ENCODE measurements at places on chromosomes 2 and 18.

- DNase-seq = no peak
Measured at GRCh38 chr2:48145845-48146452, 239.7 kb upstream of the FBXO11 start.

DNA sequence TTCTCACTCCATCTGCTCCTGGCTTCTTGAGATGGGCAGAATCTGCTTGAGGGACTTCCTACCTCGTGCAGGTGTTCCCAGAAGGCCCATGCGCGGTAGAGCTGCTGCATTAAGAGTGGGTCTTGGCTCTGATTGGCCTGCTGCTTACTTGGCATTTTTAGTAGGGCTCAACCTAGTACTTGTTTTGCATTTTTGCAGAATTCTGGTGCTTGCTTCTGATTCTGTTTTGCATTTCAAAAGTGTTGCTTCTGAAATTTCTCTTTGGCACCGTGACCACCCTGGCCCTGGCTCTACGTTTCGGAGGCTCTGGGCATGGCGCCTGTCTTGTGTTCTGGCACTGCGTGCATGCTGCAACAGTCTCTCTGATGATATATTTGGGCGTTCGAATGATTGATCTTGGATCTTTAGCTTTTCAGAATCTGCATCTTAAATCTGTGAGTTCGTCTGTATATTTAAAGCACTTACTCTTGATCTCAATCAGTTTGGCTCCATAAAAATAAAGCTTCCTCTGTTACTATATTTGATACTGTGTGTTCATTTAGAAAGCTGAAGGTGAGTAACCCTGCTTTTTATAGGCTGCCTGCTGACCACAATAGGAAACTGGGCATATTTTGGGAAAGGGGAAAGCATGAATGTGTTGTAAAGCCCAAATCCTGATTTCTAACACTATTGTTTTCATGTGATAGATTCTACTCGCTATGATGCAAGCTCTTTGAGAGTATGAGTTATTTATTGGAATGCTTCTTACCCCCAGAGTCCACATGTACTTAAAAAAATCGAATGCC lies 22.2 kb downstream of the EFR3B start:
- DNase-seq = no peak

- DNase-seq = no peak
Measured at GRCh38 chr2:212549941-212550340, 11.3 kb upstream of the ERBB4 start.

- no peak for DNase-seq
Measured at GRCh38 chr18:14577971-14578370, 34.6 kb upstream of the POTEC start.

DNA sequence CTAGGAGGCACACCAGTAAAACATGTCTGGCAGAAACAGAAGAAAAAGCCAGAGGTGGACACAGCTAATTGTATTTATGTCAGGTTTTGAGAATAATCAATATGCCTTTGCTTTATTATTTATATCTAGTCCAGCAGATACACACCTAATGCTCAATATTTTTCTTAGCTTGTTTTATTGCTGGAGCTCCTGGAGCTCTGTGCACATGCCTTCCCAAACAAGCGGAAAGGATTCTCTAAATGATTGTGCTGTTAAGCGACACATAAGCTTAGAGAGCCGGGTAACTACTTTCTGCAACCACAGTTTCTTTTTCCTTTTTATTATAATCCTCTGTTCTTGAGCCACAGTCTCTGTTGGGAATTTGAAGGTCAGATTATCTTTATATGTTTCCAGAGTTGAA lies 177.3 kb upstream of the ST6GAL2 start:
- DNase-seq = no peak

DNA sequence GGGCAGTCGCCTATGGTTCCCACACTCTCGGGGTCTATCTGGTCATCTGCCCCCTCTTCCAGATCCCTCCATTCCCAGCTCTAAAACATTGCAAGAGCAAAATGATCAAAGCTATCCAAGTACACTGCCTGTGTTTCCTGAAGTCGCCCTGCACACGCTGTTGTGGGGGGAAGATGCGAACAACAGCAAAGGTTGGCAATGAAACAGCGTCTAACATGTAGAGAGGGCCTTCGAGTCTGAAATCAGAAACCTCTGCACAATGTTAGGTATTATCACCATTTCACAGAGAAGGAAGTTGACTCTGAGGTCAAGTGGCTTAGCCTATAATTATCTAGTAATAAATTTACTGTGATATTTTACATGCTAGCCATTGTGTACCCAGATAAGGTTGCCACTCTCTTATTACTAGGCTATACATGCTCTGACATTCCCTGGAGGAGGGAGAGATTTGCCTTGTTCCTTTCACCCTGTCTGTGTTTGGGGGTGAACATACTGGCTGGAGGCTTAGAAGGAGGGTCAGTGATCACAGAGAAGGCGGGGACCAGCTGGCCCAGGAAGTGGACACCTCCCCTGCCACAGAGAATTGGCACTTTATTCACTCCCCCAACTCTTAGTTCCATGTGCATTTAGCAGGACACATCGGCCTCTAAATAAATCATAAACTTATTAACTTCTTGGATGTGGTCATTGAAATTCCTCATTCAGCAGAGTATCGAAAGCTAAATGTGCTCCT lies 36.8 kb downstream of the KCTD1 start:
- DNase-seq = no peak

DNA sequence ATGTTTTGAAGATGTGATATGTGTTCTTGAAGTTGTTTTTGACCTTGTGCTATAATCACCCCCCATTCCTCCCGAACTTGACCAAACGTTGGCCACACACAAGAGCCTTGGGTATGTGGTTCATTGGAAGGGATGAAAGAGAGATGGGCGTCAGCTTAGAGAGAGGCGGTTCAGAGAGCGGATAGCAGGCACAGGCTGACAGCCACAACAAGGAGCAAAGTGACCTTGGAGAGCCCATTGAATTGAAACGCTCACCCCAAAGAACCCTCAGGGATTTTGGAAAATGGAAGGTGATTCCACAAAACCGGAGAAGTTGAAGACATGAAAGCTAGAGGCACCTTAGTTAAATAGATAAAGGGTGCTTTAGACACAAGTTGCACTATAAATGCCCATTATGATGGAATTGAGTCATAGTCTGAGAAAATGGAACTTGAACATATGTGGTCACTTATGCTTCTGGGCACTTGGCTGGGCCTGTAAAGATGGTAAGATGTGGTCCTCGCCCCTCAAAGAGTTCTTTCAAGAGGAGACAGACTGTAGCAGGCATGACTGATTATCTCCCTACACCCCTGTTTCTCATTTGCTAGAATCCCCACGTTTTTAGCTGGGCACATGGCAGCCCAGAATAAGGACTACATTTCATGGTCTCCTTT lies 188.5 kb upstream of the HAAO start:
- DNase-seq = no peak

DNA sequence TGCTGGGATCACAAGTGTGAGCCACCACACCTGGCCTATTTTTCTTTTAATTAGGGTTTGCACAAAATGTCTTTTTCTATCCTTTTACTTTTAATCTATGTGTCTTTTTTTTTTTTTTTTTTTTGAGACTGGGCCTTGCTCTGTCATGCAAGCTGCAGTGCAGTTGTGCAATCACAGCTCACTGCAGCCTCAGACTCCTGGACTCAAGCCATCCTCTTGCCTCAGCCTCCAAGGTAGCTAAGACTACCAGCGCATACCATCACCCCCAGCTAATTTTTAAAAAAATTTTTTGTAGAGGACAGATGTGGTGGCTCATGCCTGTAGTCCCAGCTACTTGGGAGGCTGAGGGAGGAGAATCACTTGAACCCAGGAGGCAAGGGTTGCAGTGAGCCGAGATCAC lies 27.1 kb downstream of the ADCY3 start:
- no peak for DNase-seq

DNA sequence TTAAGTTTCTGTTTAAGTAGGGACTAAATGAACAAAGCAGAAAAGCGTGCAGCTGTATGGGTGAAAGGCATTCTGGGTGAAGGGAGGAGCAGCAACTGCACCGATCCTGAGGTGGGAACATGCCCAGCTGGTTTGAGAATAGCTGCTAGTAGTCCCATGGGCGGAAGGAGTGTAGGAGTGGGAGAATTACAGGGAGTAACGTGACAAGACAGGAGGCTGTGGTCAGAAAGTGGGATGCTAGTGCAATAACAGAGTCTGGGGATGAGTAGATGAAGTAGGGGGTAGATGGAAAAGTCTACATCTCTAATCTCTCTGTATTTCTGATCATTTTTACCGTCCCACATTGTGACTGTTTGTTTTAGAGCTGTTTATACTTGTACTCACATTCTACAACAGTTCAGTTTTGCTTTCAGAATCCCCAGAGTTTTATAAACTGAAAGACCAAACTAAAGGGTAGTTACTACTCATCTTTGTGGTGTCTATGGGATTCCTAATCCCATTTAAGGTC lies 118.9 kb downstream of the LCLAT1 start:
- no peak for DNase-seq

DNA sequence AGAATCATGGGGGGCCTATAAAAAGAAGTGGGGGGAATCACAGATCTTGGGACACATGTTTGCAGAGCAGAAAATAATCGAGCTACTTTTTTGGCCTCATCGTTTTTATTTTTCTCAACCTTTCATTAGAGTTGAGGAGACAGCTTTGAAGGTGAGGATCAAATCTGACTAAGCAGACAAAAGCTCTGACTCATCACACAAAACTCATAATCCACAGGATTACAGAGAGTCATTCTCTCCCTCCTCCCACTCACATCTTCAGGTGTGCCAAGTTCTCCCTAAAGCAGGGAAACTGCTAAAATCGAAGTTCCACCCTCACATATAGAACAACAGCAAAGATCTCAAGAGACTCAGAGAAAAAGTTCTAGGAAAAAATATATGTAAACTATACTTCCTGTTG lies 15.6 kb downstream of the BAZ2B start:
- DNase-seq = no peak

GRCh38 chr18:36580874-36581750 lies 247.7 kb downstream of the TPGS2 start:
- DNase-seq = no peak

DNA sequence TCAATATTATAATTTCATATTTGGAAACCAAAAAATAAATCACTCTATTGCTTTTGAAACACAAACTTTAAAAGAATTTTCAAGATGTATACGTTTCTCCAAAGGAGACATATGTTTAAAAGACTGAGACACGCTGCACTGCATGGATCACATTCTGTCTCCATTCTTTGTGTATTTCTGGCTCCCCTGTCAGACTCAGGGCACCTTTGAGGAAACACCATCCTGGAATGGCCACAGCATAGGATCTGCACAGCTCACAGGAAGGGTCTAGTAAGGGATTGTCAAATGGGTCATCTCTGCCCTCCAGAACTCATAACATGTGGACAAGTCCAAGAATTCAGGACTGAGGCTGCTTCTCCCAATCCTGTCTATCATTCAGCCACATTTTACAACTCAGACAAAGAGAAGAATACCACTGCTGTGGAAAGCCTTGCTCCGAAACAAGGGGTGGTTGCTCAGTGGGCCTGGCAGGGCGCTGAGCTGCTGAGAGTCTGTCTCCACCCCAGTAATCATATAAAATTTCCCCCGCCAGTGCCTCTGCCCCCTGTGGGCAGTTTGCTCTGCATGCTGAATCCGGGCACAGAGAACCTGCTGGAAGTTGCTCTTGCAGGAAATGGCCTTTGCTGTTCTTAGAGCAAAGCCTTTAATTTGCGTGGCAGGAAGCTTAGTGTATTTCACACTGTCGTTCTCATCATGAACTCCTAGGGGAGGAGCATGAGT lies 85.3 kb upstream of the KLHL29 start:
- DNase-seq = no peak
